NCI-H774 (cell line): ENCODE measurements at places on chromosomes 6 and 20.

GRCh38 chr6:155787168-155787567 lies 331.5 kb upstream of the NOX3 start:
- DNase-seq: no peak

DNA sequence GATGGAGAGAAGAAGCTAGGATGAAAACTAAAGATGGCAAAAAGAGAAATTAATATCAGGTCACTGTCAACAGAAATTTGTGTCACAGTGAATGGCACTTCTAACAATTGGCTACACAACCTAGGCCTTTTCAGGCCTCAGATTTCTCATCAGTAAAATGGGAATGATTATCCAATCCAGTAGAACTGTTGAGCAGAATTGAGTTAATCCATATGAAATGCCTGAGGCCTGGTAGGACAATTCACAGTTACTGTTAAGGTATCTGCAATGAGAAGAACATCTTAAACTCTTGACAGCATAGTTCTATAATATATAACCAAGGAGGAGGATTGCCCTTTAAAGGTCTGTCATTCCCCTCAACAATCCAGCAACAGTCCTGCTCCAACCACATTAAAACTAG lies 217.9 kb upstream of the ZNF217 start:
- no peak for DNase-seq

DNA sequence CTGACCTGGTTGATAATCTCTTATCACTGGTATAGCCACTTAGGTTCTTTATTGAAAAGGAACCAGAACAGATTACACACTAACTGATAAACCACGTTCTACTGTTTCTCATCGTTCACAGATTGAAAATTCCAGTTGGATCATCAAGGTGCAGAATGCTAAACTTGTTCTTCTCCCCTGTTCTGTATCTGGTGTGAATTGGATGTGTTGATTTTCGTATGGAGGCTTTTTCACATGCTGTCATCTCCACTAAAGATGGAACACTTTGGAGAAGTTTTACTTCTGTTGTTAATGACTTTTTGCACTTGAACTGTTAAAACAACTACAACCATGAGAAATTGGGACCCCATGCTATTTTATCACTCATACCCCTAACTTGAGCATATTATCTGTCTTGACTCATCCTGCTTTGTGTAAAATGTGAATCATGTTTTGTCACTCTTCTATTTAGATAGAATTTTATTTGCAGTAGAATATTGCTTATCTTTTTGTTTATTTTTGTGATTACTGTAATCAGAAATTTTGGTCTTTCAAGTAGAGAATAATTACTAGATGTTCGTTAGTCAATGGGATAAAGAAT lies 17.5 kb downstream of the VAPB start:
- no peak for DNase-seq

- DNase-seq: no peak
These were observed 7.5 kb downstream of the NOL4L start for GRCh38 chr20:32577657-32578056.

DNA sequence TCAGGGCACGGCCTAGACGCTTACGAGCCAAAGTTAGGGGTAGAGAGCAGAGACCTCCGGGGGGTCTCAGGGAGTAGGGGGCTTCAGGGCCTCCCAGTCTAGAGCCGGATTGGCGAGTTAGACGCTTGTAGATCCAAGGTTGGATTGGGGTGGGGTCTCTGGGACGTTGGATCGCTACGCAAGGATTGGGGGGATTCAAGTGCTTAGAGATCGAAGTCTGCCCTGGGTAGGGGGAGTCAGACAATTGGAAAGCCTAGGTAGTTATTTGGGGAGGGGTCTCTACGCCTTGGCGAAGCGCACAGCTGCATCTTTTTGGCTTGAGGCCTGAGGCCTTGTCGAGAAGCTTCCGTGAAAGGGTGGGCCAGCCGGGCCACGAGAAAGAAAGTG lies 469 bp downstream of the STX16 start:
- DNase-seq: no peak

GRCh38 chr6:139429580-139430145 lies 55.2 kb upstream of the CITED2 start:
- no peak for DNase-seq

DNA sequence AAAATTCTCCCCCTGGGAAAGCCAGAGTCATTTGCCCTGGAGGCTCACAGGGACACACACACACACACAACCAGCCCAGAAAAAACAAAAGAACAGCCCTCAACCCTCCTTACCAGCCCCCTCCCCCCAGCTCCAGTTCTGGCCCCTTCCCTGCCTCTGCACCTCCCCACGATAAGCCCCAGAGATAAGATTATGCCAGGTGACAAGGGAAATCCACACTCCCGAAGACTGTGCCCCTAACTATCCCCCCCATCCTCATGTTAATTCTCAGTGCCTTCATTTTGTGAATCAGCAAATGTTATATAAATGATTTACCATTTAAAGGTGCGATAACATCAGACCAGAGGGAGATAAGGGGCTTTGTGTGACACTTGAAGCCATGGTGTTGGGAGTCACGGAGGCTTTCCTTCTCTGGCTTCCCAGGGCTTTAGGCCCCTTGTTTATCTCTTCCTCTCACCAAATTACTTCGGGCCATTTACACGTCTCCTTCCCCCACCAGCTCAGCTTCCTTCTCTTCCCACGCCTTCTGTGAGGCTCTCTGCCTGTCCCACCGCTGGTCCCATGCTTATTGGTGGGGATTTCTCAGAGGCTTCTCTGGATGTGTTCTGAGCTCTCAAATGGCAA lies 12.5 kb upstream of the FOXC1 start:
- no peak for DNase-seq

GRCh38 chr6:2611092-2611491 lies 139.6 kb downstream of the MYLK4 start:
- no peak for DNase-seq

DNA sequence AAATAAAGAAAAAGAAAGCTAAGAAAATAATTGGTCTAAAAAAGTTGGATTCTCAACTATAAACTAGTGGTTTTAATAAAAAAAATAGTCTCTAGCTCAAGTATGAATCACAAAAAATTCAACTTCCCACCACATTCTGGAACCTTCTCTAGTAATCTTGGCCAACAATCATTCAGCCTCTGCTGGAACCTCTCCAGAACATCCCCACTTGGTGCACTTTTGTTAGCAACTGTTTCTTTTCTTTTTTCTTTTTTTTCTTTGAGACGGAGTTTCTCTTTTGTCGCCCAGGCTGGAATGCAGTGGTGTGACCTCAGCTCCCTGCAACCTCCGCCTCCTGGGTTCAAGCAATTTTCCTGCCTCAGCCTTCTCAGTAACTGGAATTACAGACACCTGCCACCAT lies 35.7 kb downstream of the TXLNB start:
- no peak for DNase-seq

DNA sequence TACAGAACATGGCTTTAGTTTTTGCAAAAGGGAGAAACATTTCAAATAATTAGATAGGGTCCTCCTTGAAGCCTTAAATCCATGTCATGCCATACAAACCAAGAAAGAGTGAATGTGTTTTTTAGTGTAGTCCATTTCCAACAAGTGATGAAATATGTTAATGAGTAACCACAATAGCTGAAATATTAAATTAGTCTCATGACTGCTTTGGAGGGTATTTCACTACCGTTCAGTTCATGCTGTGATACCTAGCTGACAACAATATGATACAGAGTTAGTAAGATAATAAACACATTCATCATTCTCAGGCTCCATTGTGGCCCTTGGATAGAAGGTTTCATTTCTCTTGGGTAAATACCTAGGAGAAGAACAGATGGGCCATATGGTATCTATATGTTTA lies 5.8 kb upstream of the ID4 start:
- DNase-seq: no peak

GRCh38 chr20:46752728-46753127 lies 43.3 kb downstream of the SLC2A10 start:
- peak; percentile 40 for DNase-seq

DNA sequence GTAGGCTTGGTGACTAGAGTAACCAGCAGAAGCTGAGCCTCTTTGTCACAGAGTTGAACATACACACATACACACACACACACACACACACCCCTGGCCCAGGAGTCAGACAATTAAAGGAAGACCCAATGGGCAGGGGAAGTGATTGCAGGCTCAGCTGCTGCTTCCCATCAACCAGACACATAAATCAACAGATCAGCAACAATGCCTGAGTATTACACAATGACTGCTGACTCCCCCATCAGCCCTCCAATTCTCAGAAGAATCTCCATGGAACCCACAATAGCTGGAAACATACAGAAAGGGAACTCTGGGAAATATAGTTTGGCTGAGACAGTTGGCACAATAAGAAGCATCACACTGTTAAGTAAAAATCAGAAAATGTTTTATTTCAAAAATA lies 270.4 kb upstream of the PLCB4 start:
- no peak for DNase-seq
